ENCODE measurements at places on chromosomes 4 and X. TPM values are rescaled to one million over a fixed set of nuclear protein-coding genes. Genes with fewer than 3 reads are reported as not detected.

ATRX gene
- 105 TPM for polyA plus RNA-seq

PSAPL1 gene
- not detected for polyA plus RNA-seq

HAUS7 gene
- polyA plus RNA-seq, result 27.5 TPM

DNA sequence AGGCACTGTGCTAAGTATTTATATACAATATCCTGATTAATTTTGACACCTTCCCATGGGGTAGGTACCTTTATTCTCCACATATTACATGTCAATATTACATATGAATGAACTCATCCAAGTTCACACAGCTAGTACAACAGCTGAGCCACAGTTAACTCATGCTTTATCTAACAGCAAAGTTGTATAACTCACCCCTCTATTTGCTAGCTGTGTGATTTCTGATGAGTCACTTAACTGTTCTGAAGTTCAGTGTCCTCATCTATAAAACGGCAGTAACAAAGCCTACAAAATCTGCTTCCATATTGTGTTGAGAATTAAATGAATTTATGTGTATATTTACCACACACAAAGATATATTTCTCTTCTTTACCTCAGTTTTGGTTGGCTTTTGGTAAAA, 48.2 kb upstream of the KDR start:
- DNase-seq, result no peak

ARHGEF38 gene
- 5.9 TPM for polyA plus RNA-seq

- DNase-seq, result no peak
These were observed 67.3 kb upstream of the DHRSX start for GRCh38 chrX:2568125-2568524.

GRCh38 chrX:119427024-119427794, 28.1 kb downstream of the SLC25A43 start:
- DNase-seq, result no peak

MXRA5 gene
- polyA plus RNA-seq, result 5.6 TPM

- DNase-seq, result no peak
These were observed 10.5 kb downstream of the NELFA start for GRCh38 chr4:1998296-1998695.

GRCh38 chr4:148094149-148094548, 348.1 kb downstream of the NR3C2 start:
- DNase-seq, result no peak

- no peak for DNase-seq
These were observed 7.1 kb downstream of the PRAF2 start for GRCh38 chrX:49066690-49067089.

- no peak for DNase-seq
These were observed 14.5 kb downstream of the SLC25A5 start for GRCh38 chrX:119482481-119483480.

CXorf51B gene
- polyA plus RNA-seq, result not detected

DNA sequence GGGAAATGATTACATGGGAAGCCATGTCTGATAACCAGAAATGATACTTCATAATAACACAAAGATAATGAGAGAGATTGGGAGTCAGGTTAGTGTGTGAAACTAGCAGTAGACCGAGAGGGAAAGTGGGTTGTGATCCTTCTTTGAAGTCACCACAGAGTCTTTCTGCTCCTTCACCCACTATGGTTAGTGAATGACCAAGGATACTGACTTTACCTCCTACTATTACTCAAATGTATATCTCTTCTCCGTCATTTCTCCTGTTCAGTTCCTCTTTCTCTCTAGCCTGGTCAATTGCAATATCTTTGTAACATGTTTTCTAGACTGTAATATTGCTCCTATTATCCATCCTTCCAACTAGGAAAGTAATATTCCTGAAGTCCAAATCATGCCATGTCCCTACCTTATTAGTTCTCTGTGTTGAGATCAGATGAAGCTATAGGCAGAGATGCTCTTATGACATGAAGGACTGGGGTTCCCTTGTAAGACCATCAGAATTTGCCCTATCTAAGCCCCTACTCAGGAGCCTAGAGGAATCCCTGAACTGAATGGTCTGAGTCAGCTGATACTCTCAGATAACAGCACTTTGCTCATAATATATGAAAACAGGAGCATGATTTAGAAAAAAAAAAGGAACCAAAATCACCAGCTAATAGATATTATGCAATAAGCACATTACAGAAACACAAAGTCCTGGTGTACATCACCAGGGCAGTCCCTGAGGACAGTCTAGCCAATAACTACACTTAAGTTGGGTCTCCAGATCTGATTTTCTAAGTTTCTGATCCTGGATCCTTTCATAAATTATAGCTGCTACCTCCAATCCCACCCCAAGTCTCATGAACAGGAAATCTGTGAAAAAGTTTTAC, 81.2 kb downstream of the SHROOM3 start:
- DNase-seq, result no peak

GRCh38 chrX:134733591-134733990, 75.3 kb upstream of the PLAC1 start:
- DNase-seq, result no peak

NXF2B gene
- polyA plus RNA-seq, result 1.8 TPM

DNA sequence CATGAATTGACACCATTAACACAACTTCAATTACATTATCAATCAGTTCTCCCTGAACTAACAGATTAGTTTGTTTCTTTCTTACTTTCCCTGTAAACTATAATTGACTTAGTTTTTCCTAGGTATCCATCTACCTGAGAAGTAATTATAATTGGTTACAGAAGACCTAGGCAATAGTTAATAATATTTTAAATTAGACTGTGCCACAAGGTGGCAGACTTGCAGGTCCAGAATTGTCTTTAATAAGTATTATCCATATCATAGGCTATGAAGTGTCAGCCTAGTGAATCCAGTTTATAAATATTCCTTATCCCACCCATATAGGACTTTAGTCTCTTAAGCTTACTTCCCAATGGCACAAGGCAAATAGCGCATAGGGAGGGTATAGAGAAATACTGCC, 48.9 kb upstream of the FAM47B start:
- no peak for DNase-seq

DNA sequence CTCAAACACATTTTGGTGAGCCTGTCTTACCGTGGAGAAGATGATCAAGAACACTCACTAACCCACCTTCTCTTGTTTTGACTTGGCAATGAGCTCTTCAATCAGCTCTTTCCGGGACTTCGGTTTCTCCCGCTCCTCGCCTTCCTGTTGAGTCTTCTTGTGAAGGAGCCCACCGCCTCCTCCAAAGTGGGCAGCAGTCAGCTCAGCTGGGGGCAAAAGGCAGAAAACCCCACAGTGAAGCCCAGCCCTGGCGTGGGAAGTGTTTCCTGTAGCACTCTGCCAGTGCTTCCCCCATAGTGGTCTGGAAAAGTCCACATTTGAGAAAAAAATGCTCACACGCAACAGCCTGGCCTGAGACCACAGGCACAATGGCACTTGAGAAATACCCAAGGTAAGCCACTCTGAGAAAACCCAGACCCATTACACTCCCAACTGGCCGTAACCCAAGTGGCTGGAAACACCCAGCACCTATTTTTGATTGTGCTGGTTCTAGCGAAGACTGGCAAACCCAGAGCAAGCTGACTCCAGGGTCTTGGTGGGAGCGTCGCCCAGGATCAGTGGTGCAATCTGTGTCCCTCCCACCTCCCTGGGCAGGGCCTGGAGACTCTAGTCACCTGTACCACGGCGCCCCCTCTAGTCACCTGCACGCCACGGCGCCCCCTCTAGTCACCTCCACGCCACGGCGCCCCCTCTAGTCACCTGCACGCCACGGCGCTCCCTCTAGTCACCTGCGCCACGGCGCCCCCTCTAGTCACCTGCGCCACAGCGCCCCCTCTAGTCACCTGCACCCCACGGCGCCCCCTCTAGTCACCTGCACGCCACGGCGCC, 8.6 kb downstream of the NOP14 start:
- no peak for DNase-seq

DNA sequence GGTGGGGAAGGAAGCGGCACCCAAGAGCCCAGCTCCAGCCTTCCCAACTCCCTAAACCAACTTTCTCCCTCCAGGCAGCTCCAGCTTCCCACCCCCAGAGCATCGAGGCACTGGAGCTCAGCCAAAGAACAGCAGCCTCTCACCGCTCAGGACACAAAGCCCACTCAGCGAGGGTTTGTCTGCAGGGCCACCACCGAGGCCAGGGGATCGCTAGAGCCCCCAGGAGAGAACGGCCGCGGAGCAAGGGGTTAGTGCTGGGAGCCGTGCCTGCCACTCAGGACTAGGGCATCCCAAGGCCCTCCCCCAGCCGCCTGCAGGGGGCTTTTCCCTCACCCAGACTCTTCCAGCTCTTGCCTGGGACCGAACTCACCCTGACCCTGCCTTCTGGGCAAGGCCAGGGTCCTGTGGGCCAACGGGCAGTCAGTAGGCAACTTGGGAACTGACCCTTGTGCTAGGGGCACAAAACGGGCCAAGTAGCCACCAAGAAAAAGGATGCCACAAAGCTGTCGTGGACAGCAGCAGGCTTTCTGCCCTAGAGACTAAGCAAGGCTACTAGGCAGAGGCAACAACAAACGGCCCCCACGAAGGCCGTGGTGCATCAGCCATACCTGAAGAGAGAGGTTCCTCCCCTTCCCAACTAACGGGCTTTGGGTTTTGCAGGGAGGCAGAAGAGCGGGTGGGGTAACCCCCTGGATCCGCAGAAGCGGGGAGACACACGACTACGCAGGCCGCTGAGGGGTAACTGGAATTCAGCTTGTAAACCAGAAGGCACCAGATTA, 2.3 kb downstream of the HCFC1 start:
- no peak for DNase-seq

DNA sequence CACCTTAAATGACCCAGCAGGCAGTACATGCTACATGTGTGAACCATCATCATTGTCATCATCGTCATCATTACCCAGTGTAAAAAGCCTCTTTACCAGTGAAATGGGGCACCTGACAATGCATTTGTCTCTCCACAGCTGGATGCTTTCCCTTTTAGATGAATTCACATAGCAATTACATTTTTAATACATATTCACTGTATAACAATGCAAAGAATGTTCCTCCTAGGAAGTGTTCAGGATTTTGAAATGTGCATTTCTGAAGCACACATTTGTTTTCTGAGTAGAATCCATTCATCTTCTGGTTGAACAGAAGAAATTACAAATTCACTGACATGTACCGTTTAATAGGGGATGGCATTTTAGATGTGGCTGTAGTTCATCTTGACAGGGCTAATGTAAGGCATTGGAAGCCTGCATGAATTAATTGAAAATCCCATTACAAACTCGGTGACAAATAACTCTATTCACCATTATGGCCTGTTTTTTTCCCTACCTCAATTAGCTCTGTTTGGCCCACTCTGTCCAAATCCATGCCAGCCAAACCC, 111.1 kb downstream of the SH3RF1 start:
- no peak for DNase-seq
